CD4-positive, alpha-beta T cell treated with Interleukin-10 for 1 hour (primary cell): ENCODE measurements at places on chromosomes 12 and 14.

GRCh38 chr12:68509242-68509641 lies 101.5 kb upstream of the RAP1B start:
- no peak for DNase-seq

GRCh38 chr12:47065546-47065945 lies 13.9 kb upstream of the PCED1B start:
- no peak for DNase-seq

DNA sequence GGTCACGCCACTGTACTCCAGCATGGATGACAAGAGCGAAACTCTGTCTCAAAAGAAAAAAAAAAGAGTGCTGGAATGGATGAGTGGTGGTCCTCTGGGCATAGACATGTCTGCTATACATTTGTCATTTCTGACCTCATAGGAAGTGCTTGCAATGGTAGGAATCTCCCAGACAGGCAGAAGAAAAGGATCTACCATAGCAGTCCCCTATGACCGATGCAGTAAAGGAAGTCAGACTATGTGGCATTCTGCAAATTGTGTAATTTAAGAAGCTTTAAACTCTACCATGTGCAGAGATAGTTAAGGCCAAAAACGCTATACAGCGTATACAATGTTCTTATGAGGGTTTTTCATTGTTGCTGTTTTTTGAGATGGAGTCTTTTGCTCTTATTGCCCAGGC lies 24.7 kb upstream of the RAP1B start:
- no peak for DNase-seq

GRCh38 chr14:71474301-71475265 lies 457.6 kb upstream of the RGS6 start:
- DNase-seq = no peak

- no peak for DNase-seq
These were observed 20.3 kb upstream of the DHRS4 start for GRCh38 chr14:23933108-23933741.

DNA sequence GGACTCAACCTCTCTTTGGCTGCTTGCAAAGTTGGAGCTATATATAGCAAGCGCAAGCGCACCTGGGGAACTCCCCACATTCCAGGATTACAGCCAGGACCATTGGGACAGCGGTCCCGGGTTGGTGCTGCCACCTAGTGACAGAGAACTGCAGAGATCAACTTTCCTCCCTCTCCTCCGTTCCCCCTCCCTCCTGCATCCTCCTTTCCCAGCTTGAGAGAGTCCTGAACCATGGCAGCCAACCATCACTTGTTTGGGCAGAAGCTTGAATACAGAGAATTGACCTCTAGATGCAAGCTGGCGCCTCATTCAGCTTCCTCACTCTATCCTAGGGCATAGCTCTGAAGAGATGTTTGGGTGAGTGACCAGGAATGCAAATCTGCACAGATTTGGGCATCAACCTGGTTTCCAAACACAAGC lies 17.4 kb upstream of the FLVCR2 start:
- peak; percentile 61 for DNase-seq

GRCh38 chr14:50099335-50099734 lies 17.0 kb downstream of the VCPKMT start:
- no peak for DNase-seq

DNA sequence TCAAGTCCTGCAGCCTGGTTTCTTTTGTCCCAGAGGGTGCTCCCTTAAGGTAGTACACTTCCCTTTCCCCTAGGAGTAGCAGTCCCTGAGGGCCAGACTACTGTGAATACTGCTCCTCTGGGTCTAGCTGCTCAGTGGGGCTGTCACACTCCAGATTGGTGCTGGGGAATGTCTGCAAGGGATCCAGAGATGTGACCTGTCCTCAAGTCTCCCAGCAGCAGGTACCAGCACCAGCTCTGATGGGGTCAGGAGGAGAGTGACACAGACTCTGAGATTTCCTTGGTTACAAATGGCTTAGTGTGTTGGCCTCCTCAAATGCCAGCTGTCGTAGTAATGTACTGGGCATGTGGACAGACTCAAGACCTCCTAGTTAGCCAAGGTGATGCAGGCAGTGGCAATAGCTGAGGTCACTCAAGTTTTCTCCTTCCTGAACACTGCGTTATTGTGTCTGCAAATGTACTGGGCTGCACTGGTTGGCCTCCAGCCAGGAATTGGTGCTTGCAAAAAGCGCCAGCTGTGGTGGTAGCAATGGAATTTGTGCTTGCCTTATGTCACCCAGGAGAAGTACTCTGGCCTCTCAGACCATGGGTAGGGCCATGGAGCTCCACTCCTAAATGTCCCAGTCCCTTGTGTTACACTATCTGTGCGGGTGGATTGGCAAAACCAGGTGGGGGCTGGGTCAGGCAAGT lies 36.4 kb upstream of the AEBP2 start:
- DNase-seq = no peak

DNA sequence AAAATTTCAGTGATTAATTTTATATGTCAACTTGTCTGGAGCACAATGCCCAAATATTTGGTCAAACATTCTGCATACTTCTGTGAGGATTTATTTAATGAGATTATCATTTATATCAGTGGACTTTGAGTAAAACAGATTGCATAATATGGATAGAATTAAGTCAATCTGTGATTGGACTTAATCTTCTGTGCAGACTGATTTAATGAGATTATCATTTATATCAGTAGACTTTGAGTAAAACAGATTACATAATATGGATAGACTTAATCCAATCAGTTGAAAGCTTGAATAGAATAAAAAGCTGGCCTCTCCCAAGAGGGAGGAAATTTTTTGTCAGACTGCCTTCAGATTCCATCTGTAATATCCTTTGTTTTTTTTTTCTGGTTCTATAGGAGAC lies 1413.2 kb downstream of the LRFN5 start:
- DNase-seq = no peak

DNA sequence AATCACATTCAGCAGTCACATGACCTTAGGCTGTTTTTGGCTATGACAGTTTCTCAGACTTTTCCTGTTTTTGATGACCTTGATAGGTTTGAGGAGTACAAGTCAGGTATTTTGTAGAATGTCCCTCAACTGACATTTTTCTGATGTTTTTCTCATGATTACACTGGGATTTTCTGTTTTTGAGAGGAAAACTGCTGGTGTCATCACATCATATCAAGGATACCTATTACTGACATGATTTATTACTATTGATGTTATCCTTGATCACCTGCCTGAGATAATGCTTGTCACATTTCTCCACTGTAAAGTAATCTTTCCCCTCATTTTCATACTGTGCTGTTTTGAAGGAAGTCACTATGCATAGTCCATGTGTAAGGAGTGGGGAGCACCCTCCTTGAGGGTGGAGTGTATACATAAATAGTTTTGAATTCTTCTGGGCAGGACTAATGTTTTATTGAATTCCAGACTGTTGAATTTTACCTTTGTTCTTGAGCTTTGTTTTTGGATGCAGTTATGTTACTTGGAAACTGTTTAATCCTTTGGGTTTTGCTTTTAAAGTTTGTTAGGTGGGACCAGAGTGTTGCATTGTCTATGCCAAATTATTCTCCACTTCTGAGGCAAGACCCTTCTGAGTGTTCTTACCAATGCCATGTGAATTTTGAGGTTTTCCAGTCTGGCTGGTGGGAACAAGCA lies 444.5 kb upstream of the FAR2 start:
- DNase-seq = no peak

DNA sequence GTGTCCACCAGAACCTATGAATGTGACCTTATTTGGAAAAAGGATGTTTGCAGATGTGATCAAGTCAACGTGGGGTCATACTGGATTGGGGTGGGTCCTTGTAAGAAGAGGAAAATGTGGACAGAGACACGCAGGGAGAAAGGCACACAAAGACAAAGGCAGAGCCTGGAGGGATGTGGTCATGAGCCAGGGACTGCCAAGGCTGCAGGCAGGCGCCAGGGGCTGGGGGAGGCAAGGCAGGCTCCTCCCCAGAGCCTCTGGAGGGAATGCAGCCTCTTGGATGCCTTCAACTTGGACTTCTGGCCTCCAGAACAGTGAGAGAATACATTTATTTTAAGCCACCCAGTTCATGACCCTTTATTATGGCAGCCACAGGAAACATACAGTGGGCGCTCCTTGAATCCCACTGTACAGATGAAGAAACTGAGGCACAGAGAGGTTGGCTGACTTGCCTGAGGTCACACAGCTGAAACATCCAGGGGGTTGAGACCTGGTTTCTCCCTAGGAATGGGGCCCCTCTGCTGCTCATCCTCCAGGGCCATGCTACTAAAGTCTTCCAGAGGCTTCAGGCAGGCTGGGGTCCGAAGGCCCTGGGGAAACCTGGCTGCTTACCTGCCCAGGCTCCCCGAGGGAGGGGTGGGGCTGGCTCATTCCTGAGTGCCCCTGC lies 99.7 kb downstream of the RFLNA start:
- no peak for DNase-seq

DNA sequence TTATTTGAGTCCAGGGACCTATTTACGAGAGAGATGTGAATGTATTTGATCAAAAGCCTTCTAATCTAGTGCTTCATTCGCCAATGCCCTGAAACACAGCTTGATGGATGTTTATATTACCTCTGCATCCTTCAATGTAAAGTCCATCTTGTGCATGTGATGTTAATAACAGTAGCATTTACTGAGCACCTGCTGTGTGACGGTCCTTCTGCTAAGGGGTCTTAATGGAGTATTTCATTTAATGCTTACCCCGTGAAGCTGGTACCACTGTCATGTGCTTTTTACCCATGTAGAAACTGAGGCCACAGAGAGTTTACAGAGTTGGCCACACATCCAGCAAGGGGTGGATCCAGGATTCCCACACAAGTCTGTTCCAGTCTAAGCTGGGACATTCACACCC lies 237.3 kb downstream of the ADGRD1 start:
- no peak for DNase-seq

DNA sequence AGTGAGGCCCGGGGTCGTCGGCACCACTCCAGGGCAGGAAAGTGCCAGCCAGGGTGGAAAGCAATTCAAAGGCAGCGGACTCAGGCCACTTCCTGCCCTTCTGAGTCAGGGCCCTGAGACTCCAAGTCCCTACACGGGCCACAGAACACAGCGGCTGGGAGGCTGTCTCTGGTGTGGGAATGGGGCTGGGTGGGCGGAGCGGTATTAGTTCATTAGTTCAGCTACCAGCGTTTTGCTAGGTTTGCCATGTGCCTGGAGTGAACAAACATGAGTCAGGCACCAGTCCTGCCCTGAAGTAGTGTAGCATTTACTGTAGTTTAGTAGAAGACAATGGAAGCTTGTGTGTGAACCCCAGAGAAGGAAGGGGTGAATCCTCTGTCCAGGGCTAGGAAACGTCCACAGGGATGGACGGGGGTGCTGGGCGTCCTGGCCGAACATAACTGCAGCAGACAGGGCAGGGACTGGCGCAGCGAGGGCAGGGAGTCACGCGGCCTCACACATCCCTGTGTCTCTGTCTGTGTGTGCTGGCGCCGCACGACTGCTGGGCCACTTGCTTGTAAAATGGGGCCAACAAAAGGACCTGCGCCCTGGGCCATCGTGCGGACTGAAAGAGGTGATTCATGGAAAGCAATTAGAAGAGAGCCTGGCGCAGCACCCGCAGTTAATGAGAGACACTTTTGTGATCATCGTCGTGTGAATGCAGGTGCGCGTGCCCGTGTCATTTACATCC lies 186.4 kb upstream of the PRMT8 start:
- no peak for DNase-seq
